ENCODE measurements at places on chromosomes 7 and 10.

DNA sequence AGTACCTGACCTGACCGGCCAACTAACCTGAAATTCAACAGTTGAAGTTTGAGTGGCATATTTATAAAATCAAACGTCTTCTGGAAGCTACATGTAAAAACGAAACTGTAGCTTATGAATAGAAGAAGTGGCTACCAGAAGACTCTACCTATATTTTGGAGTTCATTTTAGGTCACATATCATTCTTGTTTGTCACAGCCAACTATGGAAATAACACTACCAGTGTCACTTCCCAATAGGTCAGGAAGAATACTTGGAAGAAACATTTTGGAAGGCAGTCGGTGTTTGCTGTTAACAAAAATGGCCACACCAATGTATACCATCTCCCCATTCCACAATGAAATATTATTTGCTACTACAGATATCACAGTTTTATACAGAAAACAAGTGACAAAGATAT lies 12.6 kb downstream of the TWIST1 start:
- no peak for DNase-seq

- DNase-seq, result no peak
Observed at GRCh38 chr7:104272767-104273384, 55.5 kb upstream of the LHFPL3 start.

- DNase-seq, result no peak
Observed at GRCh38 chr7:116897661-116898060, 35.3 kb downstream of the CAPZA2 start.

- DNase-seq, result no peak
Observed at GRCh38 chr10:61486738-61487396, 33.7 kb upstream of the TMEM26 start.

- DNase-seq, result no peak
Observed at GRCh38 chr10:73924935-73925334, 14.0 kb downstream of the PLAU start.

All from stimulated activated CD4-positive, alpha-beta T cell treated with anti-CD3 and anti-CD28 coated beads, Interleukin-2, amount 100 ng/mL, for 48 hours (primary cell).